Heart left ventricle (tissue), 16 donors: ENCODE measurements at places on chromosomes 13 and 19. TPM values are rescaled to one million over a fixed set of nuclear protein-coding genes. Genes with fewer than 3 reads are reported as not detected.

- DNase-seq: no peak
Observed at GRCh38 chr13:73351730-73352129, 292.9 kb downstream of the KLF5 start.

- DNase-seq: peak; percentile 97
Observed at GRCh38 chr19:35124098-35125060, 8.8 kb downstream of the FXYD3 start.

Gene NXNL1
- total RNA-seq: 0.54 TPM

Gene ZNF234
- 12.8 TPM for total RNA-seq

- no peak for DNase-seq
Observed at GRCh38 chr19:46544651-46545050, 49.0 kb upstream of the PNMA8B start.

Gene GTPBP3
- total RNA-seq: 10.9 TPM

Gene IFNL2
- not detected for total RNA-seq

- DNase-seq: no peak
Observed at GRCh38 chr19:29630655-29631054, 24.6 kb downstream of the POP4 start.

Gene MYDGF
- 20.5 TPM for total RNA-seq

Gene KASH5
- total RNA-seq: not detected

Gene NANOS2
- total RNA-seq: not detected
